Activated CD4-positive, CD25-positive, alpha-beta regulatory T cell (primary cell): ENCODE measurements at places on chromosomes 11 and 22.

- no peak for DNase-seq
Measured at GRCh38 chr11:36352922-36353321, 56.8 kb downstream of the PRR5L start.

- no peak for DNase-seq
Measured at GRCh38 chr22:23280356-23281052, 100.2 kb downstream of the BCR start.

DNA sequence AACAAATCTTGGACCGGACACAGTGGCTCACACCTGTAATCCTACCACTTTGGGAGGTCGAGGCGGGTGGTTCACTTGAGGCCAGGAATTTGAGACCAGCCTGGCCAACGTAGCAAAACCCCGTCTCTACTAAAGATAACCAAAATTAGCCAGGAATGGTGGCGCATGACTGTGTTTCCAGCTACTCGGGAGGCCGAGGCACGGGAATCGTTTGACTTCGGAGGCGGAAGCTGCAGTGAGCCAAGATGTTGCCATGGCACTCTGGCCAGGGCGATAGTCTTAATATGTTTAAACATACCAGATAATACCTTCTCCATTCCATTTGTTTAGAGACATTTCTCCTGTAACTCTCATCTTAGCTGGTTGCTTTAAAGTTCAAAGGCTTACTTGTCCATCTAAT is 218.6 kb downstream of the ARHGAP42 start:
- DNase-seq, result no peak

GRCh38 chr22:23401111-23401909 is 178.8 kb downstream of the IGLL1 start:
- no peak for DNase-seq

DNA sequence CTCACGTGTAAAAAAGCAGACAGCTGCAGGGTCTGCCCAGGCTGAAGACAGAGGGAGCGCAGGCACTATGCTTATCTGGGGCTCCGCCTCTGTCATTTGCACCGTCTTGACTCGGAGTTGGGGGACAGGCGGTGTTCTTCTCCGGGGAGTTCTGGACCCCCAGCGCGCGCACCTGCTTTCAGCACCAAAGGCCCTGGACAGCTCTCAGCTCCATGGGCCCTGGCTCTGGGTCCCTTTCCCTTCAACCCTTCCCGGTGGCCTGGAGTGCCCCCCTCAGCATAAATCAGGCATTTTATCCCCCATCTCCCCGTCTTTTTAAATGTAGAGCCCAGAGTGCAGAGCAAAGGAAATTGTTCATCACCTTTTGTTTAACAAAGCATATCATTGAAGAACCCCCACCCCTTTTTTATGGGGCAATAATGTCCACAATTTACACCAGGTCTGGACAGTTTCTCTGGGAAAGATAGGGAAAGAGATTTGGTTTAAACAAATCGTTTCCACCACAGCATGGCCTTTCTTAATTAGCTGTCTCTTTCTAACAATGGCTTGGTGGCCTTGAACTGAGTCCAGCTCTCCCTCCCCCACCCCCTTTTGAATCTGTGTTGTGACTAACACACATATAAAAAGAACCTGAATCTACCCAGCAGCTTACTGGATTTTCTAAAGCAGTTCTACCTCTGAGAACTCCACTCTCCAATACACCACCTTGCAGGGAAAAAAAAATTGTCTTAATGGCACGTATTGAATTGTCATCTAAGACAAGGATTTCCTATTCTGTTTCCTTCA is 1.7 kb downstream of the SEZ6L start:
- no peak for DNase-seq

DNA sequence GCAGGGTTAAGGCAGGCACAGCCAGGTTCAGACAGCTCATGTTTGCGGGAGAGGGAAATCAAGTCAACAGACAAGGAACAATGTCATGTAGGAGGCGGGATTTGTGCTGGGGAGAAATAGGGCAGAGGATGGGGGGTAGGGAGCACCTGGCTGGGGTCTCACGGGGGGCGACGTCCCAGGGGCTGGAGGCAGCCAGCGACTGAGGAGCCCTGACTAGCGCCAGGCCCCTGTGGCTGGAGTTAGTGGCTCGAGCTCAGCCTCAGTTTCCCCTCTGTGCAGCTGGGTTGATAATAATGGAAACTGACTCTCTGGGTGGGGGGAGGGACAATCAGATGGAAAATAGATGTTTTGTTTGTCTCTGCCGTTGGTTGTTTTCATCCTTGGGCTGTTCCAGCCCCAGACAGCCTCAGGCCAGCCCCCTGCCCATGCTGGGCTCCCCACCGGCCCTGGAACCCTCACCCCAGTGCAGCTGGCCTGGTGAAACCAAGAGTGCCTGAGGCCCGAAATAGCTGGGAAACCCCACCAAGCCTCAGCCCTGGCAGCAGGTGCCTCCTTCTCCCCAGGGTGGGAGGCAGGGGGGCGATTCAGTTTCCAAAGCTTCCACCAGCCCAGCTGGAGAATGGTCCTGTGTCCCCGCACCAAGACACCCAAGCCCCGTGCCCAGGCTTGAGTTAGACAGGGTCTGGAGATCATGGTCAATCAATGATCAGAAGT is 44.1 kb downstream of the IGLL5 start:
- no peak for DNase-seq

- no peak for DNase-seq
Measured at GRCh38 chr11:35146711-35147110, 7.7 kb downstream of the CD44 start.

GRCh38 chr11:64028398-64029115 is 7.2 kb upstream of the FLRT1 start:
- DNase-seq, result no peak

- no peak for DNase-seq
Measured at GRCh38 chr22:48692734-48693376, 1134.8 kb downstream of the BRD1 start.

DNA sequence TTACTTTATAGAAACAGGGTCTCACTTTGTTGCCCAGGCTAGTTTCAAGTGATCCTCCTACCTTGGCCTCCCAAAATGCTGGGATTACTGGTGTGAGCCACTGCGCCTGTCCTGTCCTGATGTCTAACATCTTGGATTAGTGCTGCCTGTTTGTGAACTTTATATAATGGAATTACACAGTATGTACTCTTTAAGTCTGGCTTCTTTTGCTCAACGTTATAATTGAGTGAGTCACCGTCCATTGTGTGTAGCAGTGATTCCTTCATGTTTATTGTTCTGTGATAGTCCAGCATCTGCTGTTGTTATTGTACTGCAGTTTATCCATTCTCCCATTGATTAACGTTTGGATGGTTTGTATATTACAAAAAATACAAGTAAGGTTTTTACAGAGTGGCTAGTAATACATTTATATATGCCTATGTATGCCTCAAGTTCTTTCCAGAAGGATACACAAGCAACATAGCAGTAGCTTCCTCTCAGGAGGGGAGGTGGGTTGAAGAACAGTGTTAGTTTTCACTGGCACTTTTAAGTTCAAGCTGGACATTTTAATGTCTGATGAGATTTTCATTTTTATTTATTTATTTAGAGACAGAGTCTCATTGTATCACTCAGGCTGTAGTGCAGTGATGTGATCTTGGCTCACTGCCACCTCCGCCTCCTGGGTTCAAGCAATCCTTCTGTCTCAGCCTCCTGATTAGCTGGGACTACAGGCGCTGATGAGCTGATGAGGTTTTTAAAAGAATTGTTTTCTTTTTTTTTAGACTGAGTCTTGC is 25.2 kb upstream of the MICALL1 start:
- DNase-seq, result no peak

DNA sequence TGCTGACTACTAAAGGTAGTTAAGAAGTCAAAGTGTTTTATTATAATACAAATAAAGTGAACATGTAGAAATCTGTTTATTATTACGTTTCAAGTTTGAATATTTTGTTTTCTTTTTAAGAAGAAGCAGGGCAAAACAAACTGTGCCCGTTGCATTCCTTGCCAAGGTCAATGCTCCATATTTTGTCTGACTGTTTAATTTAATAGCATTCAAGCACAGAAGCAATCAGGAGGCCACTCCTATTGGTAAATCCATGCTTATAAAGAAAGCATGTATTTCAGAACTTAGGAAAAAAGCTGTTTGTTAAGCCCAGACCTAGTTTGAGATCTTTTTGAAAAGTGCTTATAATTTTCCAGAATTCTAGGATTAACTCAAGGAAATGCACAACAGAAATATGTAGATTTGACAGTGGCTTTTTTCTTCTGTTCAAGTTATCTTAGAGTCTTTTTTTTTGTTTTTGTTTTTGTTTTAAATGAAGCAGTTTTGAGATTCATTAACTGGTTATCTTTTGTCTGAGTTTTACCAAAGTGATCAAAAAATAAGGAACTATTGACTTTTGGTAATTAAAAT is 51.7 kb downstream of the ARHGAP42 start:
- no peak for DNase-seq

DNA sequence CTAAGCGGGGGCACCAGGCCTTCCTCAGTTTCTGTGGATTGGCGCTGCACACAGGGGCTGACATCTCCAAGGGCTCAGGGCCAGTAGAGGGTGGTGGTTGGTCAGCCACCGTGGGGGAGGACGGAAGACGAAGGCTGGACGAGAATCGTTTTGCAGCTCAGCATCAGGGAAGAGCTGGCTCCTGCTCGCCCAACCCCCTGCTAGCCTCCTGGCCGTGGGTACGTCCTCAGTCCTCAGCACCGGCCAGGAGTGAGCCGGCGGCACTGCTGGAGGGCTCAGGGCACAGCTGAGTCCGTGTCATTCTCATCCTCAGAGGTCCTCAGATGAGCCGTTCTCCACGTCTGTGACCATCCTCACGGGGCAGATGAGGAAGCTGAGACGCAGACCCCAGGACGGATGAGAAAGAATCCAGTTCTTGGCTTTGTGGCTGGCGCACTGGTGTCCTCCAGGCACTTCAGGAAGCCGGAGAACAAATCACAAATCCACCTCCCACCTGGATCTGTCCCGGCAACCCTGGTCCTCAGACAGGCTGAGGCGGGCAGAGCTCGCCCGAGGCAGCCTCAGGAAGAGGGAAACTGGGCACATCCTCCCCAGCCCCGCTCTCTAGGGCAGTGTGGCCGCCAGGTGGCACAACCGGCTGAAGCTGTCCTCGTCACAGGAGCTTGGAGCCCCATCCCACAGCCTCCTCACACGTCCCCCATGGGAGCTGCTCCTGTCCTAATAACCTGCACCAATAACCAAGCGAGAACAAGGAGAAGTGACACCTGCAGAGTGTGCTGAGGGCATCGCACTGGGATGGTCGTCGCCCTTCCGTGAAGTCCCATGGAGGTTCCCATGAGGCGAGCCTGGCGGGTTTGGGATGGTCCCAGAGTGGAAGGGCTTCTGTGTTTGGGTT is 393.7 kb downstream of the BRD1 start:
- DNase-seq, result no peak

DNA sequence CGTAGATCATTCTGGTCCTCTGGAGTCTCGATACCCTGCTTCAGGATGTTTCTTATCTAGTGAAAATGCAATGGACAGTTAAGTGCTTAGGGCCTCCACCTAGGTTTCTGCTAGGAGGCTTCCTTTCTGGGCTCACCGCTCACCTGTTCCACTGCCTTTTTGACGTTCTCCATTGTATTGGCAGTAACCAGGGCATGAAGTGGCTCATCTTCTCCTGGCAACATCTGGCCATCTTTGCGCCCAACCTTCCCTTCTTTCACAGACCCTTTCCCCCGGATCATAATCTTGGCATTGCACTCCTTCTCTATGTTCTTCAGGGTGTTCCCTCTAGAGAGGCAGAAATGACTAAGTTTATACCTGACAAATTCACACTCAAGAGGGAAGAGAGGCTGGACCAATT is 9.1 kb downstream of the SF1 start:
- no peak for DNase-seq
